ENCODE measurements at places on chromosomes 5 and 9.

DNA sequence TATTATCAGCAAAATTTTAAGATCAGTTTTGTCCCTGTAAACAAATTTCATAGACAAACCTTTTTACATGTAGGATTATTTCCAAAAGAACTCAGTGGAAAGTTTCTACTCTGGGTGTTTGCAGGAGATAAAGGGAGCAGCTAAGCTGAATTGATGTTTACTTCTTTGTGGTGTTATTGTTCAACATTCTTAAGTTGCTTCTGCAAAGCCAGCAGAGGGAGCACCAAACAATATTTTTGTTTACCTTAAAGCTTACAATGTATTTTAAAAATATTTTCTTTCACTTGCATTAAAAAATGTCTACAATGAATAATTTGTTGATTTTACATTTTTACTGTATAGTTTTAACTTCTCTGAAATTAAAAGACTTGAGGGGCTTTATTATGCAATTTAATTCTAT is 135.4 kb downstream of the ATG10 start:
- DNase-seq, result no peak
- no peaks in the 10 kb centered on the region for H3K36me3 ChIP-seq
- no peak overlapping the region for H3K27ac ChIP-seq
- H3K4me3 ChIP-seq, result no peak overlapping the region

- no peak for DNase-seq
- H3K27me3 ChIP-seq, result peaks cover 5% of the 10 kb centered on the region
- no peak overlapping the region for H3K4me3 ChIP-seq
- no peak overlapping the region for H3K27ac ChIP-seq
- H3K36me3 ChIP-seq, result no peaks in the 10 kb centered on the region
Observed at GRCh38 chr9:18941060-18941740, 91.8 kb downstream of the SAXO1 start.

GRCh38 chr9:129609486-129610212 is 11.3 kb downstream of the C9orf50 start:
- H3K4me3 ChIP-seq, result peak overlapping the region; percentile 93
- no peaks in the 10 kb centered on the region for H3K36me3 ChIP-seq
- peak overlapping the region; percentile 91 for H3K27ac ChIP-seq
- H3K4me1 ChIP-seq, result peaks cover 37% of the 10 kb centered on the region

- H3K27me3 ChIP-seq, result peaks cover 3% of the 10 kb centered on the region
- no peaks in the 10 kb centered on the region for H3K36me3 ChIP-seq
- H3K4me1 ChIP-seq, result no peaks in the 10 kb centered on the region
Observed at GRCh38 chr5:59864718-59865117, 28.8 kb downstream of the PDE4D start.

- no peaks in the 10 kb centered on the region for H3K4me1 ChIP-seq
- no peak overlapping the region for H3K4me3 ChIP-seq
- no peak overlapping the region for H3K27ac ChIP-seq
- H3K27me3 ChIP-seq, result no peaks in the 10 kb centered on the region
- no peak for DNase-seq
- H3K36me3 ChIP-seq, result no peaks in the 10 kb centered on the region
Observed at GRCh38 chr9:1875921-1876448, 139.2 kb upstream of the SMARCA2 start.

- DNase-seq, result no peak
- H3K36me3 ChIP-seq, result no peaks in the 10 kb centered on the region
- H3K27me3 ChIP-seq, result peaks cover 16% of the 10 kb centered on the region
- no peak overlapping the region for H3K27ac ChIP-seq
- no peak overlapping the region for H3K4me3 ChIP-seq
Observed at GRCh38 chr9:130927995-130928900, 10.8 kb downstream of the FIBCD1 start.

- no peaks in the 10 kb centered on the region for H3K36me3 ChIP-seq
- H3K27ac ChIP-seq, result no peak overlapping the region
- DNase-seq, result no peak
- H3K27me3 ChIP-seq, result no peaks in the 10 kb centered on the region
- H3K4me3 ChIP-seq, result no peak overlapping the region
Observed at GRCh38 chr5:50700706-50701105, 34.3 kb downstream of the PARP8 start.

DNA sequence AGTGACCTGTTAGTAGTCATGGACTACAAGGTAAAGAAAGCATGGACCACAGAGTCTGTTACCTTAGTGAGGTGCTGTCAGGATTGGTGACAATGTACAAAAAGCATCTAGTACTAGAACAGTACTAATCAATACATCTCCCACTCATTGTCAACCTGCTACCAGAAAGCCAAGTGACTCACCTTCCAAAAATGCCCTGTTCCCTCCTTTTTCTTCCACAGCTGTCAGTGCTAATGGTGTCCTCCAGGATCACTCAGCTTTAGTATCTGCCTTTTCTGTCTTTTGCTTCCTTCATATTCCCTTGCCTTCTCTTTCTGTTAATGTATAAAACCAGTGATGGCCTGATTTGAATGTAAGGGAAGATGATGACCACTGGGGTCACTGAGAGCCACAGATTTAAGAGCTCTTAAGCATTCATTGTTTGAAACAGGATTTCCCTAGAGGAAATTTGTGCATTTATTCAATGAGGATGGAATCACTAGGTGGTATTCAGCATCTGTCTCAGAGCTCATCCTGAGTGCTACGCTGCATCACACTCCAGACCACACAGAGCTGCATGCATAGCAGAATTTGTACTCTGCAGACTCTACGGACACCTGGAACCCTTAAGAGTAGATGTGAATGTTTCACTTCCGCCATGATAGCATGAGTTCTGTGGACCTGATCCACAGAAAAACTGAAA is 71.0 kb downstream of the SV2C start:
- no peak overlapping the region for H3K27ac ChIP-seq
- no peak for DNase-seq
- H3K36me3 ChIP-seq, result no peaks in the 10 kb centered on the region

DNA sequence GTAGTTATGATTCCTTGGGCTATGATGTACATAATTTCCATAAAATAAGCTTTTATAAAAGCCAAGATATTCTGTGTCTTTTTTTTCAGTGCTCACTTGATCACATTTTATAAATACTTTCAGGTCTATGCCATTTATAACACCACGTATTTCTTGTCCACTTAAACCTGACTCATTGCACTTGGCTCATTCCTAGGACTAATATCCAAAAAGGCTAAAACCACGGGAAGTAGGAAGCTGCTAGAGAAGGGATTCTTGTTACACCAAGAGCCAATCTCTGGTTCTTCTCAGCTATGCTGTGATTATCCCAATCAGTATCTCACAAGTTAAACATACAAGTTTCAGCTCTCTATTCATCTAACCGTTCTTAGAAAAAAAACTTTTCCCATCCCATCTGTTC is 80.4 kb upstream of the CDH6 start:
- H3K27ac ChIP-seq, result no peak overlapping the region
- no peaks in the 10 kb centered on the region for H3K36me3 ChIP-seq
- no peaks in the 10 kb centered on the region for H3K27me3 ChIP-seq
- no peak for DNase-seq
- no peak overlapping the region for H3K4me3 ChIP-seq
- no peaks in the 10 kb centered on the region for H3K4me1 ChIP-seq

DNA sequence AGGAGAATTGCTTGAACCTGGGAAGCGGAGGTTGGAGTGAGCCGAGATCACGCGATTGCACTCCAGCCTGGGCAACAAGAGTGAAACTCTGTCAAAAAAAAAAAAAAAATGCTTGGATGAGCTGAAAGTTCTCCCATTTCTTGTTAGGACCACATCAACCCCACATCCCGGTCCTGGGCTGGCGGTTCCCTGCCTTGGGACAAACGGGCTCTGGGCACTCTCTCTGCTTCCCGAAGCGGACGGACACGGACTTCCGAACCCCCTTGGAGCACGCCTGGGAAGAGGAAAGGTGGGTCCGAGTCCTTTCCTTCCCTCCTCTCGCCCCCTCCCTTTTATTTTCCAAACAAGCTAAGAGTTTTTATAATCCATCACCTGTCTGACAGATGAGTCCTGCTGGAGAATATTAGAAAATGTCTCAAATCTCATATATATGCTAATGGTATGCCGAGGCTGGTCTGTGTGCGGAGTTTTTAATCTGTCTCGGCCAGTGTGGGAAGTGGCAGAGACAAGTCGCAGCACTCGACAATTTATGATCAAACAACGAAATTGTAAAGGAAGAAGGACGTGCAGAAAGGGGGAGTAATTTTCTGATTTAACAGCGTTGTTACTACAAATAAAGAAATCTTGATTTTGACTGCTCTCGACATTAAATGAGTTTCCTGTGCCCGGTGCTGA is 257.9 kb upstream of the IRX4 start:
- no peaks in the 10 kb centered on the region for H3K36me3 ChIP-seq
- H3K27ac ChIP-seq, result no peak overlapping the region
- no peak overlapping the region for H3K4me3 ChIP-seq
- DNase-seq, result no peak
- H3K27me3 ChIP-seq, result peaks cover 30% of the 10 kb centered on the region
- H3K4me1 ChIP-seq, result no peaks in the 10 kb centered on the region

DNA sequence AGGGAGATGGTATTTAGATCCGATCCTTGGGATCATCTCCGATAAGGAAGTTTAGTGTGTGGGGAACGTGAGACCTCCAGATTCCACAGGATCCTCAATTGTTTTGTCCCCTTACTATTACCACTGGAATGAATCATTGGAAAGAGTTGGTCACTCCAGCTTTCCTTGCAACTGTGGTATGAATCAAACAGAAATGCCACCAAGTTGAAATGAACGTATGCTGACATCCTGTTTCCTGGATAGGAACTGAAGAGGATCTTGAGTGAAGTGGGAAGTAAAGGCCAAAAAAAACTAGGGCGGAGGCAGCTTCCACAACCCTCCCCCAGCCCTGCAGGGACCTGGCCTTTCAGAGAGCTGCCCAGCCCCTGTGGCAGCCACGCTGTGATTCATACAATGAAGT is 23.9 kb downstream of the IRX1 start:
- H3K27ac ChIP-seq, result no peak overlapping the region
- no peak for DNase-seq
- H3K27me3 ChIP-seq, result peaks cover 6% of the 10 kb centered on the region
- H3K36me3 ChIP-seq, result no peaks in the 10 kb centered on the region
- no peak overlapping the region for H3K4me3 ChIP-seq
- H3K4me1 ChIP-seq, result no peaks in the 10 kb centered on the region

DNA sequence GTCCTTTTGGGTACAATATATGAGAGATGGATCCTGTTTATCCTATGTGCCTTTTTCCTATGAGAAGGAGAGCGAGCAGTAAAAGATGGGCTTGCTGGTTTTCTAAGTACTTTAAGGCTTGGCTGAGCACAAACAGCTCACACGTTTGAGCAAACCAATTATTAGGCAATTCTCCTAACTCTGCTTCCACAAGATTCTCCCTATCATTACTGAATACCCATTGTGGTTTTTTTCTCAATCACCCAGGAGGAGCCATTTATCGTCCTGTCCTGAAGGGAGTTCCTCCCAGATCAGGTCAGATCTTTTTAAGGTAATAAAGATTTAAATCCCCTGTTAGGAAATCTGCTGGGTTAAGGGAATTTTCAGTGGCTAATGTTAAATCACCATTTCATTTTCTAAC is 19.4 kb upstream of the C1QTNF3 start:
- H3K27ac ChIP-seq, result no peak overlapping the region
- DNase-seq, result no peak
- H3K27me3 ChIP-seq, result no peaks in the 10 kb centered on the region
- no peak overlapping the region for H3K4me3 ChIP-seq
- no peaks in the 10 kb centered on the region for H3K4me1 ChIP-seq
- peaks cover 18% of the 10 kb centered on the region for H3K36me3 ChIP-seq

GRCh38 chr9:126999315-127000068 is 84.9 kb downstream of the RALGPS1 start:
- DNase-seq, result no peak
- no peaks in the 10 kb centered on the region for H3K4me1 ChIP-seq
- no peak overlapping the region for H3K4me3 ChIP-seq

DNA sequence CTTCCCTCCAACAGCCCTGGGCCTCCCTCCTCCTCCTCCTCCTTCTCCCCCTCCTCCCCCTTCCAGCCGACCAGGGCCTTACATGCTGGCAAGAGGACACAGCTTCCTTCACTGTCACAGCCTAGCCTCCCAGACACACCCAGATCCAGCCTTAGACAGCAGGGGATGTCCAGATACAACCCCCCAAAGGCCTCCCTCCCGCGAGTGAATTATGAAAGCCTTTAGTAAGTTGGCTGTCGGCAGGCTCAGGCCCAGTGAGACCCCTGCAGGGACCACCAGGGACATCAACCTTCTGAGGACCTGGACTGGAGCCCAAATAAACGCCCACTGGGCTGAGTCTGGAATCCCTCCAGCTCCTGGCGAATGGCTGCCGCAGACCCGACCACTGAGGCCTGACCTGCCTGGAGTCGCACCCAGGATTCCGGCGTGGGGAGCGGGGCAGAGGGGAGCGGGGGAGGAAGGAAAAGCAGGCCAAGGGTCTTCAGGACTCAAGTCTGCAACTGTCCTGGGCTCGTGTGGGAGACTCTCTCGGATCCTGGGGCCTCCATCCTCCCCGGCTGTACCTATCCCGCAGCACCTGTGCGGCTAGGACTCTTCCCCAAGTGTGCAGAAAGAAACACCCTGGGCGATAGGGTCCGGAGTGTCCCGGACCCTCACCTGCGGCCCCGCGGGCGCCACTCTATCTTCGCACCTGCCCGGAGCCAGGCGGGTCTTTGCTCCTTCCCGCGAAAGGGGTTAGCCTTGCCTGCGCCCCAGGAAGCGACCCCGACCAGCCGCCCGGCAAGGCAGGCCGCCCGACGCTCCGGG is 705 bp downstream of the SEPTIN8 start:
- H3K27me3 ChIP-seq, result peaks cover 26% of the 10 kb centered on the region
- H3K36me3 ChIP-seq, result no peaks in the 10 kb centered on the region
- DNase-seq, result no peak
- peak overlapping the region; percentile 75 for H3K27ac ChIP-seq
- H3K4me1 ChIP-seq, result peaks cover 23% of the 10 kb centered on the region

DNA sequence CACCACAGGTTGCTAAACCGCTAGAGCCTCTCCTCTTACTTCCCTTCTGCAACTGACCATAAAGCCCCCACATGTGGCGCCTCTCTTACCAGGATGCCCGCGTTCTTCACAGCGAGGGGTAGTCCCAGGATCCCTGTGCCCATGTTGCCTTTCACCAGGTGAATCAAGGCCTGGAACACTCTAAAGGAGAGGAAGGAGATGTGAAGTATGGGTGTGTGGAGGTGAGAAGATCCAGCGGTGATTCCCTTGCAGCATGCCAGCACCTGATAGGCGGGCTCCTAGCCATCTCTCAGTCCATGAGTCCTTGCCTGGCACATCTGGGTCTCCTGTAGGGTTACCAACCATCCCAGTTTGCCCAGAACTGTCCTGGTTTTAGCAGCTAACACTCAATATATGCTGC is 3.3 kb downstream of the SLC36A2 start:
- peaks cover 9% of the 10 kb centered on the region for H3K4me1 ChIP-seq
- no peak for DNase-seq
- H3K4me3 ChIP-seq, result no peak overlapping the region

DNA sequence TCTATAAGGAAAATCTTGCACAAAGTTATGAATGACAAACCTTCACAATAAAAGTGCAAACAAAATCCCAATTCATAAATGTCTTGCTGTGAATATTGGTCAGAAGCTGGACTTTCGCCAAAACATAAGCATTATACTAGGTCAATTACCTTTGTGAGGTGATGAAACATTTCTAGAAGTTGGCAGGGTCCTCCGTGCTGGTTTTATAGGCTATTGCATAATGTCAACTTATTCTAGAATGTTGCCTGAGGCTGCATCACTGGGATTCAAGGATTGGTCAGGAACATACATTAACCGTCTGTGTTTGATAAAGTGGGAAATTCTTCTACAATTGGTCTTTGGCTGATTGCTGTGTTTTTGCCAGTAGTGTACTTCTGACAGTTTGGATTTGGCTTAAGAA is 49.8 kb upstream of the PALM2AKAP2 start:
- H3K27ac ChIP-seq, result no peak overlapping the region
- no peak overlapping the region for H3K4me3 ChIP-seq
- H3K36me3 ChIP-seq, result no peaks in the 10 kb centered on the region
- DNase-seq, result no peak

All from type B pancreatic cell (in vitro differentiated cells).